H54 (cell line): ENCODE measurements at places on chromosomes 1 and 21.
A peak's percentile ranks its signal among the peaks of the same experiment; 100 is the strongest.

GRCh38 chr1:9086045-9086444 is 16.6 kb upstream of the SLC2A5 start:
- DNase-seq = no peak

DNA sequence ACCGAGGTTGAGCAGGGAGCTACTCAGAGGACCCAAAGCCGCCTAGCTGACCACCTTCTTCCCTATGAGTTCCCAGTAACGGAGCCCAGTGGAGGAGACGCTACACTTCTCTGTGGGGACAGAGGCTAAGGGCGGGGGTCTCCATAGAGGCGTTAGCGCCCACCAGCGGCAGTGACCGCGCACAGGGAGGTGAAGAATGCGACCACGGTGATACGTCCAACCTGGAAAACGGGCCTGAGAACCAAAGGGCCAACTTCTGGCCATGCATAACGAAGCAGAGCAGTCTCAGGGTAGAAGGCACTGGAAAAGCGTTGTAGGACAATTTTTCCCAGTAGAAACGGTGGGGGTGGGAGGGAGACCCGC is 400 bp upstream of the COG2 start:
- no peak for DNase-seq

GRCh38 chr1:111415461-111415860 is 12.1 kb downstream of the OVGP1 start:
- DNase-seq = no peak

- no peak for DNase-seq
These were observed 2.9 kb downstream of the EPHA8 start for GRCh38 chr1:22566161-22566560.

- DNase-seq = no peak
These were observed 243.0 kb upstream of the SGIP1 start for GRCh38 chr1:66290761-66291530.

DNA sequence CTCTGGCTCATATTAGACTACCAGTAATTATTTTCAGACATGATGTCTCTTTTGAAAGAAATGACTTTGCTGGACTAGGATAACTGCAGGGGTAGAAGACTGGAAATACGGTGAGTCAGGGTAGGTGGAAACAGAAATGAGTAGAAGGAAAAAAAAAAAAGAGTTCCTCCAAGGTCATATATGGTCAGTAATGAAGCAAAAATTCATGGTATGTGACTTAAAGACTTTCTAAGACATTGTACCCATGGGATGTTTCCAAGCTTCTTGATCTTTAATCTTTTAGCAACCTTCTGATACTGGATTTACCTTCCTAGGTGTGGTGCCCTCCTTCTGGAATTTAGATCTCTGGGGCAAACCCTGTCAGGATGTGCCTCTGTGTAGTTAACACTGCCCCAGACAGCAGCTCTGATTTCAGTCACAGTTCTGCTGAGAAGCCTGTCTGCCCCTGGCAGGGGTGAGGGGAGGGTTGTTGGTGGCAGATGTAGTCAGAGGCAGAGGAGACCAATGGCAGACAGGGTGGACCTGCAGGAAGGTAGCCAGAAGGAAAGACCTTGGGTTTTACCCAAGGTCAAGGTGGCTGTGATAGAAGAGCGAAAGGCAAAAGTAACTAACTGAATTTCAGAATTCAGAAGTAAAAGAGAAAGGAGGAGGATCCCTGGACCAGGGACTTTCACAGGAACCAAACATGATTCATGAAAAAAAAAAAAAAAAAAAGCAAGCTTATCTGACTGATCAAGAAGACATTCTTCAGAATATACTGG is 44.1 kb upstream of the BCL10 start:
- DNase-seq = no peak

DNA sequence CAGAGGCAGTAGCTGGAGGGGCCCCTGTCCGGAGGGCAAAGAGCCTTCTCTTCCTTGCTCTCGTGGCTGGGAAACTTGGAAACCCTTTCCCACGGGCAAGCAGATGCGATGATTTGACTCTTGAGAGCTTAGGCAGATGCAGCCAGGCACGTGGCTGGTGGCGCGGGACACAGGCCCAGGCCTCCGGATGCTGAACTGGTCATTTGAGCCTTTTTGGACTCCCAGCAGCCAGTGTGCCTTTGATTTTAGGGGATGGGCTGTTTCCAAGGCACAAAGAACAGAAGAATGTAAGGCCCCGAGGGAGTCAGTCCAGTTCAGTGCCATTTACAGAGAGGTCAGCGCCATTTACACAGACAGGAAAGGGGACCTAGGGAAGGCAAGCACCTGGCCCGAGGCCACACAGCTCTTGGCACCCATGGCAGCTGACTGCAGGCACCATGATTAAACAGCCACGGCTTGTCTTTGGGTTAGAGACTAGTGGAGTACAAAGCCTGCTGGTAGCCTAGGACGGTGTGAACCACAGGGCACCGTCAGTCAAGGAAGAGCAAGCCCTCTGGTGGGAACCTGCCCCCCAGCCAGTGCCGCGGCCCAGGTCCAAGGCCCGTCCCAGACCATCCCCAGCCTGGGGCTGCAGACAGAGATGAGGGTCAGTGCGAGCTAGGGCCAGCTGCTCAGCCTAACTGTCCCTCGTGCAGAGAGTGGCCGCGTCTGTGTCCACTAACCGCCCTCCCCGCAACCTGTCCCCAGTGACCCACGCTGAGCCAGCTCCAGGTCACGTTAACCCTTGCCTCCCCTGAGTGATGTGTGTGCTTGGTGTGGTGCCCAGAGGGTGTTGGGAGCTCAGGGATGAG is 20.4 kb upstream of the CCDC27 start:
- no peak for DNase-seq

DNA sequence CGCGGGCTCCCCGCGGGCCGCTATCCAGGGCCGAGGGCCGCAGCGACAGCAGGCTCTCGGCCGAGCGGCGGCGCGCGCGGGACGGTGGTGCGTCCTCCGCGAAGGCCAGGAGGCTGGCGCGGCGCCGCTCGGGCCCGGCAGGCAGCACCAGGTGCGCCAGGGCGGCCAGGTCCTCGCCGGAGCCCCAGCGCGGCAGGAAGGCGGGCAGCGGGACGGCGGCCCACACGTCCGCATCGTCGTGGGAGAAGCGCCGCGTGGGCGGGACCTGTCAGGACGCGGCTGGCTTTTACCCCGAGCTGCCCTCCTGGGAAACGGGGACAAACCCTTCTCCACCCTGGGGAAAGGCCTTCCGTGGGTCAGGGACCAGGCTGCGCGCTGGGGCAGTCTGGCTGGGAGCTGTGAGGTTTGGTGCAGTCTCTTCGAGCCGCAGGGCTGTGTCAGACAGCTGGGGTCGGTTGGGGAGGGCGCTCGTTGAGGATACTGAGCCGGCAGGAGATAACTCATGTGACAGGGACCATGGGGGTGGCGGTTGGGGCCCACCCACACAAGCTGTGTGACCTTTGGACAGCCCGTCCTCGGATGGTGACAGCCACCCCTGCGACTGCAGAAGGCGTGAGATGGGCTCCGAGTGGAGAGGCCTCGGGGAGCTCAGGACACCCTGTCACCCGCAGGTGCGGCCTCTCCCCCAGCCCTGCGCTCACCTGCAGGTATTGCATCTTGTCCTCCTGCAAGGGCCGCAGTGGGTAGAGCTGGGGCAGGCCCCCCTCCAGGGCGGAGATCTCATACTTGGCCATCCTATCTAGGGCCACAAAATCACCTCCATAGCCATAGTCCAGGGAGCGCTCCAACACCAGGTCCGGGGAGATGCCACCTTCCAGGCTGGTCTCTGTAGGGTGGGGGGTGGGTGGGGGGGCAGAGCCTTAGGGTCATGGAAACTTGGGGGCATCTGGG is 6.0 kb downstream of the HES3 start:
- no peak for DNase-seq

DNA sequence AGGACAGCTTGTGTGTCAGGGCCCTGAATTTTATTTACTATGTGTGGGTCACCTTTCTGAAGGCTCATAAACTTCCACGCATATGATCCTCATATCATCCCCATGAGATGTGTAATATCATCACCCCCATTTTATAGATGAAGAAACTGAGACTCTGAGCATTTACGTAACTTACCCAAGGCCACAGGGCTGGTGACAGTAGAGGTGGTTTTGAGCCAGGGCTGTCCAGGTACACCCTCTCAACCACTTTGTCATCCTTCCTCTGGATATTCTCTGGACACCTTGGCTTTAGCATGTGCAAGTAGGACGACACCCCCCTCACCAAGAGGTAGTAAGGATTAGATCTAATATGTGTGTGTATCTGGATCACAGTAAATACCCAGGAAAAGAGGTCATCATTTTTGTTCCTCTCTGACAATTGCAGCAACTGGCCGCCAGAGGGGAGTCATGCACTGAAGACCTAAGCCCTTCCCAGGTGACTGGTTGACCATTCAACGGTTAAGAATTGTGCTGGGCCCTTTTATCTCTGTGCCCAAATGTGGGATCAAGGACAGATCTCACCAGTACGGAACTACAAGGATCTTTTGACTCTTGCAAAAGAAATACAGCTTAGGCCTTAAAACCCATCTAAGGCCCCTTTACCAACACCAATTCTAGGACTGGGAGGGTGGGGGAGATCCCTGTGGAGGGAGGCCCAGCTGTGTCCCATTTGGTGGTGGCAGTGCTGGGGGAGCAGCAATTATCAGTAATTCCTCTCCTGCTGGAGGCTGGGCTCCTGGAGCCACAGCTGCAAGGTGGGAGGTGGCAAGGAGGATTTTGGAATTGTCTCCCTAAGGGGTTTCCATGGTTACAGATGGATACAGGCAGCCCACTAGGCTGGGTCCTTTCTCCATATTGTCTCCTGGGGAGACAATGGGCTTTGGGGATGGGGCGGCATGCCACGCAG is 13.7 kb upstream of the E2F2 start:
- no peak for DNase-seq

- DNase-seq = peak; percentile 60
These were observed 568 bp downstream of the TRIM45 start for GRCh38 chr1:117120774-117121588.

DNA sequence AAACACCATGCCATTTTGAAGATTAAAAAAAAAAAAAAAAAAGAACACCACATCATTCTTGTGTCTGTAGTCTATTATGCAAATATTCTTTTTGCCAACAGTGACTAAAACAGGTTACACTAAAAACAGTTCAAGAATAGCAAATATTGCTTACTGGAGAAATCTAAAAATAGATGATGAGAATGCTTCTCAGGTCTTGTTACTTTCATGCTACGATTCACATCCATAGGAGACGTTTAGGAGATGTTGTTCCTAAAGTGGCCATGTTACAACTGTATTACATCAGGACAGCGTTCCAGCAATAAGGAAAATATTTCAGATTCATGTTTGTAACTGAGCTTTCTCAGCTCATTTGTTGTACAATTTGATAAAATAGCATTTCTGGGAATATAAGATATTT is 32.3 kb downstream of the RAB3GAP2 start:
- DNase-seq = no peak

GRCh38 chr1:205913451-205914154 is 29.7 kb downstream of the SLC26A9 start:
- no peak for DNase-seq

GRCh38 chr1:94993931-94994645 is 67.2 kb upstream of the CNN3 start:
- no peak for DNase-seq

DNA sequence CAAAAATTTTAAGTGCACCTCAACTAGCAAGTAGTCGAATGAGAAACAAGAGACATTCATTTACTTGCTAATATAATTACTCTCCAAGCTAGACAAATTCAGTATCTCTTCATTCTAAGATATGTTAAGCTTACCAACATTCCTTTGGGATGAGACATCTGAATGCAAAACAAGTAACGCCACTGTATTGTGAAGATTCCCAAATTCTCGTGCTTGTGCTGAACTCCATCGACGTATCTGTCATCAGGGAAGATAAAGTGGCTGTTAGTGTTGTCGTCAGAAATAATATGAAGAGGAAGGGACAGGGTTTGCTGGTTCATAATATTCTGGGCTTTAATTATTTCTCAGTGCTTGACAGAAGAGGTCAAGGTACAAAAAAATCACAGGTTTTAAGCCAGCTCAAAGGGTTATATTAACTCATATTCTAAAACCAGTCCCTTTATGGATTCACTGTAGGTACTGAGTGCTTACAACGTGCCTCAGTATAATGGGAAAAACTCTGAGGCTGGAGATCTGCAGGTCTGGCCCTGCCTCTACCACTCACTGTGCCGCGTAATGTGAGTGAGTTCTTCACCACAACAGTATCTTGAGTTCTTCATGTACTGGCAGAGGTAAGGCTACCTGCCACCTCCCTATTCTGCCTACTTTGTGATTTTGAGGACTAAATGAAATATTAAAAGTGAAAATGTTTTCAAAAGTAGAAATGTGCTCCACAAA is 42.0 kb downstream of the PCSK9 start:
- DNase-seq = no peak

- DNase-seq = no peak
These were observed 1.4 kb downstream of the EVA1C start for GRCh38 chr21:32413697-32414578.

DNA sequence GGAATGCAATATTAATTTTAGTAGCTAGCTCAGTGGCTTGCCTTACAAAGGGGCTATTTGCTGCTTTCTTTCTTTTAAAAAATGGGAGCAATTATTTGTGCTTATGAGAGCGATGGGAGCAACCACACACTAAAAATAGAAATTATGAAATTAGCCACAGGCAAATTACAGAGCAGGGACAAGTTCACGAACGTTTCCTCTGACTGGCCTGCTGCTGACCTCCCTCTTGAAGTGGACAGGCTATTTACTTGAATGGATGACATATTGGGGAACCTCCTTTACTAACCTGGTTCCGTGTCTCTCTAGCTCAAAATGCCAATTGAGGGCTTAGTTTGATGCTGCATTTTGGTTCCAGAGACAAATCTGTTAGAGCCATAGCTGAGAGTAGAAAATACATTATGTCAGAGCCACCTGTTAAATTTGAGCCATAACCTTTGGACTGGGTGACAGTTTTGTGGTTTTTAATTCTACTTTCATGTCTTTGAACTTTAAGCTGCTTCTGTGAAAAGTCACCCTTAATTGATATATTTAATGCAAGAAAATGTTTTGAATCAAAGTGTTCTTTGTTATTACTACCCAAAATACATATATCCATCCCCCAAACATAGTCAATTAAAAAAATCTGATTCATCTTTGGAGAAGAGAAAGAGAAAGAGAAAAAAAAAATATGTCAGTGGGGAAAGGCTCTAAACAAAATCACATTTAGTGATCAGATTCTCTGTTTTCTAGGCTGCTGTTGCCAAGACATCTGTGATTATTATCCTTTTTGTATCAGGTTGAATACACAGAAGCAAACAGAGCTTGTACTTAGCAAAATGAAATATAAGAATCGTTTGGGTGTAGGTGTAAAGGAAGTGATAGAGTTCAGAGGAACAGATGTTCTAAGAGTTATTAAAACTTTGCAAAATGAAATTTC is 351.9 kb downstream of the ADGRL2 start:
- no peak for DNase-seq

GRCh38 chr1:165011991-165012531 is 344.5 kb downstream of the LMX1A start:
- DNase-seq = no peak
